ENCODE measurements at places on chromosomes 5 and 9.

DNA sequence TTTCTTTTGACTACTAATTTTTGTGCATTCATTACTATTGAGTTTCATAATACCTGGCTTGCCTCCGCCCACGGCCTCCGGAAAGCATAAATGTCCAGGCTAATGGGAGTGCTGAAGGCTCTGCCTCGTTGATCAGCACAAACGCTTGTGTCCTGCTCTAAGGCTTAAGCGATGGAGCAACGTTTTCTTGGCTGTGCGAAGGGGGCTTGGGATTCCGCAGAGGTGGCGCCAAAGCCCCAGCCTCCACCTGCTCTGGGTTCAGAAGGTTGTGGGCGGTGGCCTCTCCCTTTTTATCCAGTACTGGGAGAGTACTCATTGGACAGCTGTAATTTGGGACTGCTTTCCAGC, 19.7 kb downstream of the ANXA2R start:
- DNase-seq = peak; percentile 62

DNA sequence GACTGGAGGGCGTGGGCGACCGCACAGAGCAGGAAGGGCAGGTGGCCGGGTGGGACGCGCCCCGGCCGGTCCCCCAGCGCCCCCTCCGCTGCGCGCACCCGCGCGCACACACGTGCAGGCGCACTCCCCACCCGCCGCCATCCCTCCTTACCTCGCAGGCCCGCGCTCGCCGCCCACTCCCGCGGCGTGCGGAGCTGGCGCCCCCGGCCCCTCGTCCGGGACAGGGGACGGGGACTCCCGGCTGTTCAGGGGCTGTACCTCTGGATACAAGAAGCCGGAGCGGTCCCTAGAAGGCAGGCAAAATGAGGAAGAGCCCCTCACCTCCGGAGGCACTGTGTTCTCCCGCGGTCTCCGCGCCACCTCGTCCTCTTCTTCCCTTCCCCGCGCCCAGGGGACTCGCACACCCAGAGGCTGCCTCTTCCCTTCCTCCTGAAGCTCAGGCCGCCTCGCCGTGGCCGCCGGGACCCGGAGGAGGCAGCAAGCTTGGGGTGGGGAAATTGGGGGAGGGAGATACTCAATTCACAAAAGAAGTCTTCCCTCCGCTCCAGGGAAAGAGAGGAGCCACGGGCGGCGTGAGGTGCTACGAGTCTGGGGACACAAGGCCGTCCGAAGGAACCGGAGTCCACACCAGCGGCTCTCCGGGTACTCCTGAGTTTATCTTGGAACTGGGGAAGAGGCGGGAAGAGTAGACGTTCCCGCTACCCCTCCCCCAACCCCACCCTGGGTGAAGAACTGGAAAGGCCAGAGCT, 1.4 kb upstream of the GABRB2 start:
- DNase-seq = peak; percentile 70

- DNase-seq = no peak
Observed at GRCh38 chr9:89236955-89237573, 58.4 kb upstream of the SHC3 start.

- no peak for DNase-seq
Observed at GRCh38 chr9:83006378-83006777, 56.6 kb downstream of the RASEF start.

DNA sequence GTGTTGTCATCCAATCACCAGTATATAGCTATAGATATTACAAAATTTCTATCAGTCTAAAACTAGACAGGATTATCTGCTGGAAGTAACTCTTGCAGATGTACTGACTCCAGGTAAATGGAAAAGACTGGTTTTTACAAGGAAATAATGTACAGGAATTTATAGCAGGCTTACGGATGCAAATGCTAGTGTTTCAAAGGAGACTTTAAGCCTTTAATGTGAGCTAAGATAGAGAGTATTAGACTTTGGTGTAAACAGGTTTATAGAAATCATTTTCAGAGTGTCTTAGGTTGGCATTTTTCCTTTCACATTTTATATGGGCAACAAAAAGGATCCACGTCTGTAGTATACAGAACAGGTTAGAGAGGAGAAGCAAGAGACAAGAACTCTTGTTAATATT, 16.1 kb downstream of the ZNF608 start:
- DNase-seq = no peak

DNA sequence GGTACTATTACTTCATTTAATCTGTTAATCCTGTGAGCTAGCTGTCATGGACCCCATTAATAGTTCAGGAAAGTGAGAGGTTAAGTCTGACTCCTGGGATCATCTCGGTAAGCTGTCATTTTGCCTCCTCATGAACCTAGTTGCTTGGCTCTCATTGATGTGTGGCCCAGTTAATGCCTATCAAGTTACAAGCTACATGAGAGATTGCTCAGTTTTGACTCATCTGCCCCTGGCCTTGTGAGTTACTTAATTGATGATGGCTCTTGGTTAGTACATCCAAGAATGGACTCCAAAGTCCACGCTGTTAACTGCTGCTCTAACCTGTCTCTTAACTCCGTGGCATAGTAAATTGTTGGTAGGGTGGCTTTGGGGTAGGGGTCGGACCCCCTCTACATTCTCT, 23.9 kb downstream of the LARP1 start:
- no peak for DNase-seq

DNA sequence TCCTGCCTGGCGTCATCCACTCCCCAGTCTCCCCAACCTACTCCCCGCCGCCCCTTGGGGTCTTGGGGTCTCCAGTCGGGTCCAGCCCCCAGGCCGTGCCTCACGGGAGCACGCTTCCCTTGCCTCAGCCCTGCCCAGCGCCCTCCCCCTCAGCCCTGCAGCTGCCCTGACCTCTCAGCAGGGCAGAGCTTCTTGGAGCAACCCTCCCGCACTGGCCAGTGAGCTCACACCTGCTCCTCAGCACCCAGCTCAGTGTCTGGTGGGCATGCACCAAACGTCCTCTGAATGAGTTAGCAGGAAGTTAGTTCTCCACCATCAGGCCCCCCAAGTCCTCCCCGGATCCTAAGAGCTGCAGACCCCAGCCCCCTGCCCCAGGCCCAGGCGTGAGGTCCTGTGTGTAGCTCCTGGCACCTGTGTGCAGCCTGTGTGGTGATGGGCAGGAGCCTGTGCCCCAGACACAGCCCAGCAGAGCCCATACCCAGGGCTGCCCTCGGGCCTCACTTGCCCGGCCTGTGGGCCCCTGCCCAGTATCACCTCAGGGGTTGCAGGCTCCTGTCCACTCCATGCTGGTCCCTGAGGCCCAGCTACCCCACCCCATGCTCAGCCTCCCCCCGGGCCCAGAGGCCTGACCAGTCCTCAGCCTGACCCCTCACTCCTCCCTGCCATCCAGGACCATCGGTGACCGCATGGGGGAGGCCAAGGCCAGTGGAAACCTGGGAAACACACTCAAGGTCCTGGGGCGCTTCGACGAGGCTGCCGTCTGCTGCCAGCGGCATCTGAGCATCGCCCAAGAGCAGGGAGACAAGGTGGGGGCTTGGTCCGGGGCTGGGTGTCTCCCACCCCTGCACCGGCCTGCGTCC, 8.2 kb downstream of the GPSM1 start:
- no peak for DNase-seq

- DNase-seq = no peak
Observed at GRCh38 chr9:98104445-98104881, 14.6 kb downstream of the TRIM14 start.

DNA sequence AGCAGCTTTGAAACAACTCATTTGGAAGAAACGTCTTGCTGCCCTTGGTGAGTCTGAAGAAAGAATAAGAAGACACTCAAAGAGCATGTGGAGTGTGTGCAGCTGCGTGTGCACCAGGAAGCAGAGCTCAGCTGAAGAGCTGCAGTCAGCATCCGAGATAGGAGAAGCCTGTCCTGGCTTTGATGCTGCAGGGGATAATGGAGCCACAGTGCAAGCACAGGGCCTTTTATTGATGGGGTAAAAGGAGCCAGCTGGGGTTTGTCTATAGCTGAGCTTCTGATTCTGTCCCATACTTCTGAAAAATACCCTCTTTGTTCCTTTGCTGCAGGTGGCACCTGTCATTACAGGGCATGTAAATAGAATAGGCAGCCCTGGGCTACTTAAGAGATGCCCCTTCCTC, 375.7 kb upstream of the ZNF462 start:
- no peak for DNase-seq

GRCh38 chr9:84744195-84744594, 74.7 kb downstream of the NTRK2 start:
- DNase-seq = no peak

DNA sequence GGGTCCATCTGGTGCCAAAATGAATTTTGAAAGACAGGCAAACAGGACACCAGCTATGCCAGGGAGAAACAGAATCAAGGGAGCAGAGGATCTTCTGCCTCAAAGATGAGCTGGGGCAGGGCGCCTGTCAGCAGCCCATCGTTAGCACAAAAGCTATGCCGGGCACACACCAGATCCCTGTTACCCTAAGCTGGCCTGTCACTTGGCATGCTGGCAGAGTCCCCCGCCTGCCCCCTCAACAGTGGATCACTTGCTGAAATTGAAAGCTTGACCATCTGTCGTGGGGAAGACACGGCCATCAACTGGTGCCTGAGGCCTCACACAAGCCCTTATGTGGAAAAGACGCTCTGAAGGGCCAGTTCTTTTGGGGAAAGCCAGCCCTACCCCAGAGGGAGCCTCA, 256.4 kb downstream of the EBF1 start:
- no peak for DNase-seq

GRCh38 chr9:127447416-127448111, 3.6 kb downstream of the RPL12 start:
- no peak for DNase-seq

DNA sequence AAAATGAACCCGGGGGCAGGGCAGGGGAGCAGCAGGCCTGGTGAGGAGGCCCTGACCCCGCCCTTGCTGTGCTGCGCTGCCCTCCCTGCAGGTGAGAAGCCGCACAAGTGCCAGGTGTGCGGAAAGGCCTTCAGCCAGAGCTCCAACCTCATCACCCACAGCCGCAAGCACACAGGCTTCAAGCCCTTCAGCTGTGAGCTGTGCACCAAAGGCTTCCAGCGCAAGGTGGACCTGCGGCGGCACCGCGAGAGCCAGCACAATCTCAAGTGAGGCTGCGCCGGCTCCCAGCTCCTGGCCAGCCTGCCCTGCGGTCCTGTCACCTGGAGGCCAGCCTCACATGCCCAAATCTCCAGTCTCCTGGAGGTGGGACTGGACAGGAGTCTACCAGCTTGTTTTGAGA, 12.3 kb downstream of the GFI1B start:
- DNase-seq = no peak

GRCh38 chr5:140011297-140011802, 31.7 kb downstream of the NRG2 start:
- no peak for DNase-seq
